Stimulated activated CD8-positive, alpha-beta memory T cell treated with anti-CD3 and anti-CD28 coated beads, Interleukin-15, amount 100 ng/mL, for 4 hours (primary cell): ENCODE measurements at places on chromosomes 1 and 21.

- DNase-seq = no peak
Observed at GRCh38 chr1:235025422-235025984, 103.1 kb downstream of the TOMM20 start.

- DNase-seq = no peak
Observed at GRCh38 chr1:19347533-19348172, 35.5 kb downstream of the SLC66A1 start.

DNA sequence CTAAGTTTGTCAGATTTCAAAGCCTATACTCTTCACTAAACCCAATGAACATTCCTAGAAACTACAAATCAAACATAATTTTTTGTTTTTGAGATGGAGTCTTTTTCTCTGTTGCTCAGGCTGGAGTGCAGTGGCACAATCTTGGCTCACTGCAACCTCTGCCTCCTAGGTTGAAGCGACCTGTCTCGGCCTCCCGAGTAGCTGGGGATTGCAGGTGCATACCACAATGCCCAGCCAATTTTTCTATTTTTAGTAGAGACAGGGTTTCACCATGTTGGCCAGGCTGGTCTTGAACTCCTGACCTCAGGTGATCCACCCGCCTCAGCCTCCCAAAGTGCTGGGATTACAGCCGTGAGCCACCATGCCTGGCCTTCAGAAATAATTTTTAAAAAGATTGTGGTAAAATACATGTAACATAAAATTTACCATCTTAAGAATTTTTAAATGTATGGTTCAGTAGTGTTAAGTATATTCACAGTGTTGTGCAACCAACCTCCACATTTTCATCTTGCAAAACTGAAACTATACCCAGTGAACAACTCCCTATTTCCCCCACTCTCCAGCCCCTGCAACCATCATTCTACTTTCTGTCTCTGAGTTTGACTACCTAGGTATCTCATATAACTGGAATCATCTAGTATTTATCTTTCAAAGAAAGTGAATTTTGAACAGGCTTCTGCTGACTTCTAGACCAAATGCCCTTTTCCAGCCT lies 2.7 kb upstream of the CFAP141 start:
- no peak for DNase-seq

DNA sequence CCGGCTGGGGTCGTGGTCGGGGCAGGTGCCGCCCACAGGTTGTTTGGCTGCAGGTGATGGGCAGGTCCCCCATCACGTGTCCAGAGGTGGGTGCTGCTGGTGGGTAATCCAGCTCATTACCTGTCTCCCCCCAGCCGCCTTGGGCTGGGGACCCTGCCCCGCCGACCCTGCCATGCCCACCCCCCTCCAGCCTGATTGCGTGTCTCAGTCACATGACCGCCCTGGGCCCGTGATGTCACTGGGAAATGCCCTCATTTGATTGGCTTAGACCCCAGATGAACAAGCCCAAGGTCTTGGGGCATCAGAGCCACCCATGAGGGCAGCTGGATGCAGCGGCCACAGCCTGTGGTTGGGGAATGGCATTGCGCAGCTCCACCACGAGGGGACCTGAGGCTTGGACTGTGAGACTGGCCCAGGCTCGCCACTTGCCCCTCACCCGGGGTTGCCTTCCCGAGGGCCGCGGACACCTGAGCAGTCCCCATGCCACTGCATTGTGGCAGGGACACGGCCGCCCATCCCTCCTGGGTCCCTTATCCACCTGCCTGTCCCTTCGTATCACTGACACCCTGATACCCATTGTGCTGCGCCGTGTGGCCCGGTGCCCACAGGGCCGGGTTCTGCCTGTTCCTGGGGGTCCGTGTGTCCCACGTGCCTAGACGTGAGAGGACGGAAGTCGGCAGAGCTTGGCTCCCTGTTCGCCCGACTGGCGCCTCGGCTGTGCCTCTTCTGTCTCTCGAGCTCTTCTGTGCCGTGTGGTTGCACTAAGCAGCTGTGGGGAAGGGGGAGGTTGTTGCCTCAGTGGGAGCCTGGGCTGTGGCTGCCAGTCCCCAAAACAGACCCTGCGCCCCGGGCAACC lies 68.0 kb downstream of the FAAP20 start:
- no peak for DNase-seq

DNA sequence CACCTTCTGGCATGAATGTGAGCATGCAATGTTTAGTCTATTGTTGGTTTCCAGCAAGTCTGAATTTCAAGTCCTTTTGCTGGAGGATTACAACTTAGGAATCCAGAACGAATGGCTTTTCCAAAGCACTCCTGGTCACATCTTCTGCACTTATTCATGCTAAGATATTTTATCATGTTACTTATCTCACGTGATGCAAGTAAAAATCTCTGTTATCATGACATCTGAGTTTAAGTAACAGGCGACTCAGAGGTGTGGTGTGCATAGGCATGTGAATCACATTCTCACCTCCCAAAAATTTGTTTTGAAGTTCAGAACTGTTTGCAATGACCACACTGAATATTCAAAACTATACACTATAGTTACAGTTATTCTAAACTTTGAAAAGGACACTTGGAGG lies 204.8 kb upstream of the FGGY start:
- no peak for DNase-seq

- DNase-seq = no peak
Observed at GRCh38 chr1:20868263-20868662, 81.2 kb upstream of the HP1BP3 start.

DNA sequence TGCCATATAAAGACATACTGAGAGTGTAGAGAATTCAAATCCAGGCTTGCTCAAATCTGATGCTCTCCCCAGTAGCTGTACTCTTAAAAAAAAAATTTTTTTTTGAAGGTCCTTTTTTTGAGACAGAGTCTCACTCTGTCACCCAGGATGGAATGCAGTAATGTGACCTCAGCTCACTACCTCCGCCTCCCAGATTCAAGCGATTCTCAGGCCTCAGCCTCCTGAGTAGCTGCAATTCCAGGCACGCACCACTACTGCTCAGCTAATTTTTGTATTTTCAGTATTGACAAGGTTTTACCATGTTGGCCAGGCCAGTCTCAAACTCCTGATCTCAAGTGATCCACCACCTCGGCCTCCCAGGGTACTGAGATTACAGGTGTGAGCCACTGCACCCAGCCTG lies 28.7 kb downstream of the STYXL2 start:
- no peak for DNase-seq

DNA sequence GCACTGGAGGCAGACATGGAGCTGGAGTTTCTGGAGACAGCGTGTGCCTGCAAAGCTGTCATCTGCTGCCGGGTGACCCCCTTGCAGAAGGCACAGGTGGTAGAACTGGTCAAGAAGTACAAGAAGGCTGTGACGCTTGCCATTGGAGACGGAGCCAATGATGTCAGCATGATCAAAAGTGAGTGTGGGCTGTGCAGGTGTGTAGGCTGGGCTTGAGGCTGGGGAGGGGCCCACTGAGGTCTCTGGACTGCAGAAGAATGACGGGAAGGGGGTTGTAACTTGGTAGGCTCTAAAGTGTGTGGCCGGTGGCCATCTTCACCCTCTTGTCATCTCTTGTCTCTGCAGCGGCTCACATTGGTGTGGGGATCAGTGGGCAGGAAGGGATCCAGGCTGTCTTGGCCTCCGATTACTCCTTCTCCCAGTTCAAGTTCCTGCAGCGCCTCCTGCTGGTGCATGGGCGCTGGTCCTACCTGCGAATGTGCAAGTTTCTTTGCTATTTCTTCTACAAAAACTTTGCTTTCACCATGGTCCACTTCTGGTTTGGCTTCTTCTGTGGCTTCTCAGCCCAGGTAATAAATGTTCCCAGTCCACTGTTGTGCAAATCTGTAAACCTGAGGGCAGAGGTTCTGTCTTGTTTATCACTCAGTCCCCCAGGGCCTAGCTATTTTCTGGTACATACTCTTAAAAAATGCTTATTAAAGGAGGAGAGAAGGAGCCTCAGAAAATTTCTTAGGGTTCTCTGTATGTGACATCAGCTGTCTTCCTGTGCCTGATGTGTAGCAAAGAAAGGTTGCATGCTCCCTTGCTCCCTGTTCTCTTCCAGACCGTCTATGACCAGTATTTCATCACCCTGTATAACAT lies 19.9 kb downstream of the ATP8B2 start:
- DNase-seq = no peak

DNA sequence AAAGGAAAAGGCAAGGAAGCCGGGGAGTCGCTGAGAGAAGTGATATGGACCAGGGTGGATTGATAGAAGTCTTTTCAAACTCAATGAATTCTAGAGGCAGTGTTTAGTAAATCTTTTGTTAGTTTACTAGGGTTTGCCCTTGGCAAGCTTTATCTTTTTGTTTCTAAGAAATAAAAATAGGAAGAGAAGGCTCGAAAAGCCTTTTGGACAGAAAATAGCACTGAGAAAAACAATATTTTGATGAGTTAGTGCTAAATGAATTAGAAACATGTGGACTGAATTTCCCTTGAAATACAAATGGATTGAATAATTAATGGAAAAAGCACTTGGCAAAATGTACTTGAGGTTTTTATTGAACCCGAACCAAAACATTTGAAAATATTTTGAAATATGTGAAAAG lies 121.8 kb upstream of the SPAG17 start:
- DNase-seq = no peak

DNA sequence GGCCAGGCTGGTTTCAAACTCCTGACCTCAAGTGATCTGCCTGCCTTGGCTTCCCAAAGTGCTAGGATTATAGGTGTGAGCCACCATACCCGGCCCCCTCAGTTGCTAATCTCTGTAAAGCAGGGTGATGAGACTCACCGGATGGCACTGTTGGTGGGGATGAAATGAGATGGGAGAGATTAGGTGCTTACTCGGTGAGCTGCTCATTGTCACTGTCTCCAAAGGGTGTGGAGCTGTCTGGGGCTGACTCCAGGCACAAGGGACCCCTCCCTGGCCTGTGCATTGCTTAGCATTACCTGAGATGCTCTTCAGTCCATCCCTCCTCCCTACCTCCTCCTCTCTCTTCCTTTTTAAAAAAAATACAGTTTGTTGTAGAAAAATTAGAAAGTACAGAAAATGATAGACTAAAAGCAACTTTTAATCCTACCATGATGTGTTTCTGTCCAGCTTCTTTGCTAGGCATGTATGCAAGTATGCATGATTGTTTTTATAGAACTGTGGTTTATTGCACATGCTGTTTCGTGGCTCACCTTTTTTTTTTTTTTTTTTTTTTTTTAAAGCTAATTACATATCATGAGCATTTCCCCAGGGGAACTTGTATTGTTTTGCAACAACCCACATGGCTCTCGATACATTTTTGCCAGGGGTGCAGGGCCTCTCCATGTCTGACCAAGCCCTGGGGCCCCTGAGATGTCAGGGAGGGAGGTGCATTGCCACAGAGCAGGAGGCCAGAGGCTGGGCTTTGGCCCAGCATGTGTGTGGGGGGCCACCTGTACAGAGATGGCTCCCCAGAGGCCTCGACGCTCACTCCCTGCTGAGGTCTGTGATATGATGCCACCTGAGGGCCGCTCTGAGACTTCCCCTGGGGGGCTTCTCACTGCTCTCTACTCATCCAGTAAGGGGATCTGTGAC lies 55.4 kb downstream of the ARHGEF10L start:
- no peak for DNase-seq

GRCh38 chr1:74818661-74819456 lies 85.9 kb downstream of the TYW3 start:
- DNase-seq = no peak

DNA sequence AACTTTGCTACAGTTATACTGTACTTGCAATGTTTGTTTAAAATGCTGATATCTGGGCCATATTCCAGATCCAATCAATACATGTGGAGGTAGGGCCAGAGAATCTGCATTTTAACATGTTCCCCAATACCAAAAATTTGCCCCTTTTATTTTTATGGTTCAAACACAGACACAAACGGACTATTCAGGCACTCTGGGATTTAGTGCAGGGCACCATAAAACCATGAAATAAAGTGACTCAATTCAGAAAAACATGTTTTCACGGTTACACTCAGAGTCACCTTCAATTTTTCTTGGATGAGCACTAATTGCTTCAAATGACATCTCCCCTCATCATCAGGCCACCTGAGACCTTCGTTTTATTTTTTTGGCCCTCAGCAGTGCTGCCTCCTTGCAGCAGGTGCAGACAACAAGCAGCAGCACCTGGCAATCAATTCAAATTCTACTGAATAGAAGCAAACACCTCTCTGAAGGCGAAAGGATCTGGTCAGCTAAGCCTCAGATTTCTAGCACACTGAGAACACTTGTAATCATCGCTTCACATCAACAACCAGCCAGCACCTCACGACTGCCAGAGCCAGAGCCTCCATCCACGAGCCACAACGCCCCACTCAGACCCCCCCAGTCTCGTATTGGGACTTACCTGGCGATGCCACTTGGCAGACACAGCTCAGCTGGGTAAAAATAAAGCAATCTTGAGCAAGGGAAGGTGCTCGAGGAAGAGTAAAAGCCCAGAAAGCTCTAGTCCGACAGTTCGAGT lies 1.1 kb downstream of the ERO1B start:
- DNase-seq = no peak

- DNase-seq = no peak
Observed at GRCh38 chr1:107152395-107152794, 11.6 kb downstream of the NTNG1 start.

DNA sequence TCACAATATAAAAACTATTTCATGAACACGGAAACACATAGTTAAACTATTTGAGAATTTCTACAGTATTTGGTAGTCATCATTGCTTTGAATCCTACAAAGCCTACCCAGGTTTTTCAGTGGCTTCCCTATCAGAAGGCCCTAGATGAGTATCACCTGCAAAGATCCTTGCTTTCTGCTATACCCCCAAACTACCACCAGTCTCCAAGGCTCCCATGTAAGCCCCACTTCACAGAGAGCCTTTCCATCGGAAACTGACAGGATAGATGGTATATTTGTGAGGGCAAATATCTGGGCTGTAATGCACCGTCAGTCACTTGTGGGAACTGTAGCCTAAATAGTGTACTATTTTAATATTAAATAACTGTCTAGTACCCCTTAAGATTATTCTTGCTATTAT lies 674.3 kb downstream of the BRINP3 start:
- DNase-seq = no peak

DNA sequence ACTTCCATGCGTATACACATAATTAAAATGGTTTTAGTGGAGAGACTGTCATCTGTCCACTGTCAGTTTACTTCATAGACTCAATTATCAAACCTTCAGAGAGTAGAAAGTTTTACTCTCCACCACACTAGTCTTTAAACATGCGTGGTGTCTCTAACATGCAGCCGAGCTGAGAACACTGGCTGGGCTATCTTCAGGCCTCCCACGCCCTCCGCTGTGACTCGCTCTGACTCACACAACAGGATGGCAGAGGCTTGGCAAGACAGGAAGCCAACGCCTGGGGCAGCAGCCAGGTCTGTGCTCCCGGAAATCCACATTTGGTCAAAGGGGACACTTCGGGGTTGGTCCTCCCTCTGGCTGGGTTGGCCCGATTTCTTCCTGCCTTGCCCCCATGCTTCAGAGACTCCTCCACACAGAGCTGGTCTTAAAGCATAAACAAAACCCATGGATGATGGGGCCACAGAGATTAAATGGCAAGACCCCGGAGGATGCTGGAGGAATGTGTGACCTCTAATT lies 22.7 kb upstream of the IFNGR2 start:
- DNase-seq = peak; percentile 93

DNA sequence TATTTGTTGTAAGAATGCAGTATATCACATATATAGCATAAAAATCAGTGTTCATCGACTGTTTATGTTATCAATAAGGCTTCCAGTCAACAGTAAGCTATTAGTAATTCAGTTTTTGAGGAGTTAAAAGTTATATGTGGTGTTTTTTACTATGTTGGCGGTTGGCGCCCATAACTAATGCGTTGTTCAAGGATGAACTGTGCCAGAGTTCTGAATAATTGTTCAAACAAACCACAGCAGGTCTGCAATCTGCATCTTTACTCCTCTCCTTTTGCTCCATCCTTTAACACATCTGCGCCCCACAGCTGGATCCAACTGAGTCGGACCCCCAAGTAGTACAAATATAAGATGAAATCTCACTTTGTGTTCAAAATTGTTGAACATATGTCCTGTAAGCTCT lies 836.1 kb downstream of the LTN1 start:
- no peak for DNase-seq

- no peak for DNase-seq
Observed at GRCh38 chr1:58454385-58454784, 92.1 kb downstream of the OMA1 start.
